Motor neuron (in vitro differentiated cells): ENCODE measurements at places on chromosomes 5 and 9.

- no peak for ATAC-seq
These were observed 80.4 kb upstream of the PRSS3 start for GRCh38 chr9:33714989-33715388.

DNA sequence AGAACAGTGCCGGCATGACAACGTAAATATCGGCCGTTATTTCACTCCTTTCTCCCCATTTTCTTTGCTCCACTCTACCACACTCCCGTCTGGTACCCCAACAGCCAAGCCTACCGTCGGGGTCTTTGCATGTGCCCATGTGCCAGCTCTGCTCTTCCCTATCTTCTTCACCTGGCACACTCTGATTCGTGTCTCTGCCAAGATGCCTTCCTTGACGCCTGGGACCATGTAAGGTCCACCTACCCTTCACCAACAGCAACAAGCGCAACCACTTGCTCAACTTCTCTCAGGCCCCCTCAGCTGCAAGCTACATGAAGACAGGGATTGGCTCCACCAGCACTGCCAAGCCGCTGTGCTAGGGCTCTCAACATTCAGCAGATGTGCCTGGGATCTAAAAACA lies 4.4 kb downstream of the MGAT1 start:
- ATAC-seq: no peak

GRCh38 chr9:5518937-5519319 lies 8.6 kb downstream of the PDCD1LG2 start:
- no peak for ATAC-seq

DNA sequence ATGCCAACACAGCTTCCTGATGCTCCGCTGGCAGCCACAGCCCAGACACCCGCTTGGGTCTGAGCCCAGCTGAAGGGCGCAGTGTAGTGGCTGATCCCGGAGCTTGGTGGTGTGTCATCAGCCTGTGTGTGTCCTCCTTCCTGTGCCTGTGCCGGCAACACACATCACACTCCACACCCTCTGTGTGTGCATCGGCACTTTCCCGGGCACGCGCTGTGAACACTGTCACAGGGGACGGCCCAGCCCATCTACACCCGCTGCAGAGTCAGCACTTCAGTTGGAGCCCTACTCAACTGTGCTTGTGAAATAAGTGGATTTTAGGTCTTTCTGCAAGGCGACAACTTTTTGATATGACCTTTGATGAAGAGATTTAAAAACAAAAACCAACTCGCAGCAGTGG lies 189.4 kb downstream of the IRX2 start:
- ATAC-seq: no peak

- ATAC-seq: peak; percentile 83
These were observed 287.4 kb upstream of the ARRDC3 start for GRCh38 chr5:91670563-91670962.
